ENCODE measurements at places on chromosomes 11 and 22.

- no peak for DNase-seq
These were observed 2.0 kb downstream of the MIEF1 start for GRCh38 chr22:39504071-39504470.

DNA sequence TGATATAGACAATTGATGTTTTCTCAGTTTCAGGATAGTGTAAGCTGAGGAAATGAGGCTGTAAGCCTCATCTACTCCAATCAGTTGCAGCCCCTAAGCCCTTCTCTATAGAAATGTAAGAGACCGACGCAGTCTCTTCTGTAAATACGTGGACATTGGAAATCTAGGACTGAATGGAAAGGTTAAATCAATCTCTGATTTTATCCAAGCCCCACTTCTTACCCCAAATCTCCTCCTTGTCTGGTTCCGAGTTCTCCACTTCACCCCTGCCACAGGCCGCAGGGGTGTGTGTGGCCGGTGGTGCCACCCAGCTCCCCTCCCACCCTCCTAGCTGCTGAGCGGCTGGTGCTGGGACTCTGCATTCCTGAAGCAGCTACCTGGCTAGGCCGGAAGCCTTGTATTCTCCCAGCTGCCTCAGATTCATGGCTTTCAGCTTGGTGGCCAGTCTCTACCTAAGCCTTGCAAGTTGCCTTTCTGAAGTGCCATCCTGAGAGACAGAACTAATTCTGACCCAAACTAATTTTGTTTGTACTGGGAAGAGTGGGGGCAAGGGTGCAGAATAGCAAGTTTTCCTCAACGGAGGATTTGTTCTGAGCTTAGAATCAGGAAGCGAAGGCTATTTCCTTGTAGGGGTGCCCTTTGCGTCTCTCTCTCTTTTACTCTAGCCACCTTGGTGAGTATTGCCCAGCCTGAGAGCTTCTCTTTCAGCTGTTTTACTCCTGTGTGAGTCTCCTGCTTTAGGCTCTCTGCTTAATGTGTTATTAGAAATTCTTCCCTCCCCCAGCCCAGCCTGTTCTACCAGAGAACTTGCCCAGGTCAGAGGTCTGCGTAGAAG, 749 bp downstream of the VWA5A start:
- no peak for DNase-seq

DNA sequence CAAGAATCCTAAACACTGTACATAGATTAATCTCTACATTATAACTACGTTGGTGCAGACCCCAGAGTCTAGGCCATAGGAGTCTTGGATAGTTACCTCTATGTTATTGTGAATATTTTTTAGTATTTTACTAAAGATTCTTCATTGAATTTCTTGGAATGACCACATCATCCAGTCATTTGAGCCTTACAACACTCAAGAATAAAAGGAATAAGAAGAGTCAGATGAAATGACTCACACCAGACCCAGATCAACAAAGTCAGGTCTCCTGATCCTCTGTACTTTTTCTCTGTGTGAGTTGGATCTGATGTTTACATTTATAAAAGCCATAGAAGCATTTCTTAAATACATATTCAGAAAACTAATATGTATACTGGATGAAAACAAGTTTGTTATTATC, 179.2 kb upstream of the ARHGAP20 start:
- no peak for DNase-seq

DNA sequence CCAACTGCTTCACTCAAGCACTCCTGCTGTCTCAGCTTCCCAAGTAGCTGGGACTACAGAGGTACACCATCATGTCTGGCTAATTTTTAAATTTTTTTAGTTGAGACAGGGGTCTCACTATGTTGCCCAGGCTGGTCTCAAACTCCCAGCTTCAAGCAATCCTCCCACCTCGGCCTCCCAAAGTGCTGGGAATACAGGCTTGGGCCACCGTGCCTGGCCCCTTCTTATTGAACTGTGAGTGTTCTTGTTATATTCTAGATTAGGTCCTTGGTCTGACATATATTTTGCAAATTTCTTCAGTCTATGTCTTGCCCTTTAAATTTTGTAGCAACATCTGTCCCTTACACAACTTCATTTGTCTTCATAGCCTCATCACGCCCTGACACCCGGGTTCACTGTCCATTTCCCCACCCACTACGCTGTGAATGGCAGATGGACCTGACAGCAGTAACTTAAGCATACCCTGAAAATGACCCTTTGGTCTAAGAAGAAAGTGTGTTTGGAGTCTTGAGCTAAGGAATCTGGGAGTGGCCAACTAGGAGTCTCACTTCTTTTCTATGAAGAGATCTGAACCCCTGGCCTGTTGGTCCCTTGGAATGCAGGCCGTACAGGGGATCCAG, 4.2 kb upstream of the FAM118A start:
- DNase-seq, result no peak

- no peak for DNase-seq
These were observed 16.4 kb upstream of the FGF4 start for GRCh38 chr11:69791276-69792180.
